ENCODE measurements at places on chromosomes 1 and 21. TPM values are rescaled to one million over a fixed set of nuclear protein-coding genes. Genes with fewer than 3 reads are reported as not detected.

EFHD2 gene
- 101 TPM for total RNA-seq

CD1D gene
- 3.9 TPM for total RNA-seq

SLC6A9 gene
- total RNA-seq = 8.8 TPM

GJA9 gene
- 0.27 TPM for total RNA-seq

ZRANB2 gene
- 38.3 TPM for total RNA-seq

PRDM16 gene
- not detected for total RNA-seq

CCDC27 gene
- not detected for total RNA-seq

SPRR3 gene
- total RNA-seq = 0.44 TPM

SLX9 gene
- total RNA-seq = 54.7 TPM

WNT9A gene
- total RNA-seq = 0.53 TPM

CASZ1 gene
- total RNA-seq = 6.8 TPM

All from foreskin keratinocyte (primary cell).